ENCODE measurements at places on chromosomes 4 and X.

DNA sequence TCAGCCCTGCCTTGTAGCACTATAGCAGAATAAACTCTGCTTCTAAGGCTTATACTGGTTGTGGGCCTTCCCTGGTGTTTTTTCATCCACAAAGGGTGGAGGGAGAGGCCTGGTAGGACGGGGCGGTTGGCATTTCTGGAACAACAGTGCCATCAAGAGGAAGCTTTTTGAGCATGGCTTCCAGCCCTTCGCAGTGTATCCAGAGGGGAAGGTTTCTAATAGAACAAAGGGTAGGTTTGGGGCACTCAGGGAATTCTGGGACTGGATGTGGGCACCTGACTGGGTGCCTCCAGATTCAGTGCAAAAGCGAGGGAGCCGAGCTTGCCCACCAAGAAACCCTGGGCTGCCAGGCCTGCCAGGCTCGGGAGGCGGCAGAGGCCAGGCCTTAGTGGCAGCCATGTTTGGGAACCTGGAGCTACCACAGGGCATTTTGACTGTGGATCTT, 229.6 kb upstream of the AGTR2 start:
- DNase-seq, result no peak

DNA sequence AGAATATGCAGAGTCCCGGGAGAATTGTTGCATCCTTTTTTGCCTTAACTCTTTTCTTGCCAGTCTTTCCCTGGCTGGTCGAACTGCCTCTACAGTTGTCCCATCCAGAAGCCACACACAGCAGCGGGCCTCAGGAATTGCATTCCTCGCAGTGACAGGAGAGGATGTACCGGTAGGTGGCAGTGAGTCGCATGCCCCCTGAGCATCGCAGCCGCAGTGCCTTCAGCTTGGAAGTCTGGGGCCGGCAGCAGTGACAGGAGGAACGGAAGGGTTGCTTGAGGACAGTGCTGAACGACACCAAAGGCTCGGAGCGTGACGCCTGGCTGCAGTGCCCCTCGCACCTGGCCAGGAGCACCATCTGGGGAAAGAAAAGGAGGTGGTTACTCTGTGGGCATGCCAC, 23.5 kb downstream of the NDP start:
- DNase-seq, result peak; percentile 5

DNA sequence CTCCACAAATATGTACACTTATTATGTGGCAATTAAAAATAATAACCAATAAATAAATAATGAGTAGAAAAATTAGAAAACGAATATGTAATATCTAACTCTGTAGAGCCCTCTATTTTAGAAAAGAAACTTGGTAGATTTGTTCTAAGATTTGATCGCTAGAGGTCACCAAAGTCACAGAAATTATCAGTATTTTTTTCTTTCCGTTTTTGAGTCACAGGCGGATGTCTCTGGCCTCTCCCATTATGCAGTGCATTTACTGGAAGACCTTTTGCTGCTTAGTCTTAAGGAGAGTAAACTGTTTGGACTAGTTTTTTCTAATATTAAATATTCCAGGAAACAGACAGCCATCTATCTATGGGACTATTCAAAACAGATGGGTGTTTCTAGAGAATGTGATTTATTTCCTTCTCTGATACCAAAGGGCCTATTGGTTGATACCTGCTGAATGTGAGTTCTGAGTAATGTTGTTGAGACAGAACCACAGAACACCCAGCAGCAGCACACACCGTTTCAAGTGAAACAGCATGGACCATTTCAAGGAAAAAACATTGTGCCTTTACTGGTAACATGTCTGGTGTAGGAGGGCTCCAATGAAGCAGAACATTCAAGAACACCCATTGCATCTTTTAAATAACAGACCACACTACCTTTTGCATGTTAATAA, 34.0 kb upstream of the GYPA start:
- no peak for DNase-seq

DNA sequence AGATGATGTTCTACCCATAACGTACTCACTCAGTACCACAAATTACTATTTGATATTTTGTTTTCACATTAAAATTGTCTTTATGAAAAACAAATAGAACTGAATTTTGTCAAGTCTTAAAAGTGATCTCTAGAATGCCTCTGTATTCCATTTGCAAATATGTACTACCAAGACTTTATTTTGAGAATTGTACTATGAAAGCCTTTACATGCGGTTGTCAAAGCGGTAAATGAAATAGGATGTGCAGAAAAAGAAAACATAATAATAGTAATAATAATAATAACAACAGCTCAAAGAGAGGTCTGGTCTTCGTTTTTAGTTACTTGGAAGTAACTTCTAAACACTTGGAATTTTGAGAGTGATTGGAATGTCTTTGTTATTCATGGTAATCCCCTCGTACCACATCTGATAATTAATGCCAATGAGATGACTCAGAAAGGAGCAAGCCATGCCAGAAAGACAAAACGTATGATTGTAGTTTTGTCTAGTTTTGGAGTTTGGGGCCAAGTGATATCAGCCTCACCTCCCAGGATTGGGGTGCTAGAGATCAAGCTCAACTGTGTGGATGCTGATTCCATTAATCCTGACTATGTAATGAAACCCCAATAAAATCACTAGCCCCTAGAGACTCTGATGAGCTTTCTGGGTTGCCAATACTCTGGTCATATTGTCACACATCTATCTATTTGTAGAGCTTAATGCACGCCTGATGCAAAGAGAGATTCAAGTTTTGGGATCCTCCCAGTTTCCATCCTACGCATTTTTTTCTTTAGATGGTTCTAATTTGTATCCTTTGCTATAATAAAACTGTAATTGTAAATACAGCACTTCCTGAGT, 20.2 kb upstream of the CTSO start:
- no peak for DNase-seq

GRCh38 chrX:139112432-139112831, 400.9 kb upstream of the FGF13 start:
- no peak for DNase-seq

DNA sequence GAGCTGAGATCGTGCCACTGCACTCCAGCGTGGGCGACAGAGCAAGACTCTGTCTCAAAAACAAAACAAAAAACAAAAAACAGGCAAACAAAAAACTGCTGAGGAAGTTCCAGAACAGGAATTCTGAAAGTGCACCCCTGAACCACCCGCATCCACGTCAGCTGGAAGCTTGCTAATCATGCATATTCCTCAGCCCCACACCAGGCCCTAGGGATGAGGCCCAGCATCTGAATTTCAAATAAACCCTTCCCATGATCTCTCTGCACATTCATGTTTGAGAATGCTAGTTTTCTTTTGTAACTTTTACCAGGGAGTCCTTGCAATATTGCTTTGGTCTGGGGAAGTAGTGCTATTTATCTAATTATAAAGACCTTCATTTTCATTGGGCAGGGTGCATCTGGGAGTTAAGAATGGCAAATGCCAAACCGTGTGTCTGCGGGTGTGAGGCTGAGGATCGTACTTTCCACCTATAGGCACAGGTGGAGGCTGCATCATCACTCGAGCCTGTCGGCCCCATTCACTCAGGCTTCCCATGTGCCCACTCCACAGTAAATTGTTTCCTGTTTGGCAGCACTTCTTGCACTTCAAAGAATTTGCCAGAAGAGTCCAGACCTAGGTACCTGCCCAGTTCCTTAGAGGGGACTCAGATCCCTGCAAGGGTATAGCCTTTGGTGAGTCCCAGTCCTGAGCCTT, 23.6 kb downstream of the CCKAR start:
- DNase-seq, result no peak

- DNase-seq, result no peak
Measured at GRCh38 chr4:139050446-139050845, 34.9 kb downstream of the NOCT start.

DNA sequence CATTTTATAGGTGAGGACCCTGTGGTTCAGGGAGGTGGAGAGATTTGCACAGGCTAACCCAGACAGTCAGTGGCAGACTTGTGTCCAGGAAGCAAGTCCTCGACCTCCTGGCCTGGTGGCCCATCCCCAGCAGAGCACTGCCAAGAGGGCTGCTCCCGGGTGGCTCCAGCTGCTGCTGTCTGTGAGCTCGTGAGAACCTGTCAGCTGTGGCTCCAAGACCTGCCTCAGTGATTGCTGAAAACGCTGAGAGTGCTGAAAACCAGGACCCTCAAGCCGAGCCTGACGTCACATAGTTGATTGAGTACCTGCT, 74.2 kb downstream of the RTL9 start:
- DNase-seq, result no peak

DNA sequence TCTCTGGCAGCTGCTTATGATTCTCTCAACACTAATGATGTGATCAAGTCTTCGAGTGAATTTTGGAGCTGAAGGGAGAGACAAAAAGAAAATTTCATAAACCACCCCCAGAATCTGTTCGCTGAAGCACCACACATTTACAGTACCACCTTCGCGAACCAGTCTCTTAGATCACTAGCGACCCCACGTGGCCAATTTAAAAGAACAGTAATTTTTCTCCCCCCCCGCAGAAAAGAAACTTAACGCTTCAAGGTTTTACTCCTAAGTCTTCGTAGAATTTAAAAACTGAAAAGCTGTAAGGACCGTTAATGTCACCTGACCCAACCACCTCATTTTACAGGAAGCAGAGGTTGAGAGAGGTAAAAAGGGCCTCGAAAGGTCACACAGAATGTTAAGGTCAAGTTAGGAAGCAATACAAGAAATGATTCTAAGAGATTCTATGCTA, 187.5 kb downstream of the QDPR start:
- no peak for DNase-seq

- DNase-seq, result no peak
Measured at GRCh38 chr4:53647547-53647946, 56.3 kb upstream of the LNX1 start.

GRCh38 chrX:30887721-30888120, 1.3 kb downstream of the TAB3 start:
- DNase-seq, result peak; percentile 39

DNA sequence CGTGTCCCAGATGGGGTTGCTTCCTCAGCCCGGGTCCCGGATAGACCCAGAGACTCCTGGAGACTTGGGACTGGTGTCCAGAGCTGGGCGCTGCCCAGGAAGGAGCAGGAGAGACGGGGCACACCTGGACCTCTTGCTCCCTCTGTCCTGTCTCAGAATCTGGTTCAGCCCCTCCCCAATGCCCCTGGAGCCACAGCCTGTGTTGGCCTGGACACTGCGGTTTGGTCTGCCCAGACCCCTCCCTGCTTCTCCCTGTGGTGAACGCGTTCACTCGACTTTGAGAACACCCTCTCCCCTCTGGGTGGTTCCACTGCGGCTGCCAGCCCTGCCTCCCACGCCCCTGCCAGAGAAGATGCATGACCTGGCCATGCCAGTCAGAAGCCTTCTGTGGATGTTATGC, 111.1 kb downstream of the HMX1 start:
- no peak for DNase-seq

- DNase-seq, result no peak
Measured at GRCh38 chr4:168028568-168028967, 63.8 kb upstream of the ANXA10 start.

DNA sequence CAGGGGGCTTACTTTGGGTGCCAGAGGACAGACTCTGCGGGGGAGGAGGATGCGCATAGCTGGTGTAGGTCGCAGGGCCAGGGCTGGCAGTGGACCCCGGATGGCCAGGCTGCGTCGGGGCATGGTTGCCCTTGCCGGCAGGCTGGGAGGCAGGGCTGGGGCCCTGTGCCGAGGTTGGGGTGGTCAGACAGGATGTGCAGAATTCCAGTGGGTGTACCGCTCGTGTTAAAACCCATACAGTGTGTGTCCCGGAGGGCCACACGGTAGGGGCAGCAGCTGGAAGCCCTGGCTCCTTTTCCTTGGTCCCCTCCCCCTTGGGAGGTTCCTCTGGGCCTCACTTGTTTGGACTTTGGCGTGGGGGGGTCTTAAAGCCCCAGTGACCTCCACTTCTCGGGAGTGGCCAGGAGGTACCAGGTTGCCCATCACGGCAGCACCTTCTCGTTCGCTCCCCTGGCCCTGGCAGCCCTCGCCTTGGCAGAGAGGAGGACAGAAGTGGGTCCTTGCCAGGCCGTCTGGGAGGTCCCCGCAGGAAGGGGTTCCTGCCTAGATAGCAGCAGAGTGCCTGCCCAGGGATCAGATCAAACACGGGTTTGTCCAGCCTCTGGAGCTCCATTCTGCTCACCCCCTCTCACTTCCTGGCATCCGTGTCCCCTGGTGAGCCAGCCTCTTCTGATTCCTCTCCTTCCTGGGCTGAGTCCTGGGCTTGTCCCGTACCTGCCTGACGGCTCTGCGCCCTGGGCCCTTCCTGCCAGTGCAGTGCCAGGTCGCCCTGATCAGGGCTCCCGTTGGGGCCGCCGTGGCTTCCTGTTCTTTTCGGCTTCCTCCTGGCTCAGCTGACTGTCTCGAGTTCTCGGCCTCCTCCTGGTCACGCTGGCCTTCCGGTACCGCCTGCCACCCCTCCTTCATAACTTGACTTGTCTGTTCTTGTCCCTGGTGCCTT, 56.7 kb upstream of the HGFAC start:
- no peak for DNase-seq

- DNase-seq, result no peak
Measured at GRCh38 chr4:51840781-51841180, 2.2 kb upstream of the DCUN1D4 start.

DNA sequence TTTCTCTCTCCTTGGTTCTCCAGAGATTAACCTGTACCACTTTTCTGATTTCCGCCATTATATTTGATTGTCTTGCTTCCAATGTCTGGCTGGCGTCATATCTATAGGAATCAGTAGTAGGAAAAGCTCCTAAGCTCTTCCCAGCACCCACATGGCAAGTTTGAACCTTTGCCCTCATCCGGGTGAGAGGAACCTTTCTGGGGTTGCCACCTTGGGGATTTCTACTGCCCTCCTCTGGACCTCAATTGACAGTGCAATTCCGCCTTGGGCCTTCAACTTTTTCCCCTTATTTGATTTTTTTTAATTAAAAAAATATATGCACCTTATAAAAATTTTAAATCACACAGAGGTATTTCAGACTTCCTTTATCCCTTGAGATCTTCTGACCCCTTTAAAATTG, 2.0 kb upstream of the CXorf66 start:
- DNase-seq, result no peak

DNA sequence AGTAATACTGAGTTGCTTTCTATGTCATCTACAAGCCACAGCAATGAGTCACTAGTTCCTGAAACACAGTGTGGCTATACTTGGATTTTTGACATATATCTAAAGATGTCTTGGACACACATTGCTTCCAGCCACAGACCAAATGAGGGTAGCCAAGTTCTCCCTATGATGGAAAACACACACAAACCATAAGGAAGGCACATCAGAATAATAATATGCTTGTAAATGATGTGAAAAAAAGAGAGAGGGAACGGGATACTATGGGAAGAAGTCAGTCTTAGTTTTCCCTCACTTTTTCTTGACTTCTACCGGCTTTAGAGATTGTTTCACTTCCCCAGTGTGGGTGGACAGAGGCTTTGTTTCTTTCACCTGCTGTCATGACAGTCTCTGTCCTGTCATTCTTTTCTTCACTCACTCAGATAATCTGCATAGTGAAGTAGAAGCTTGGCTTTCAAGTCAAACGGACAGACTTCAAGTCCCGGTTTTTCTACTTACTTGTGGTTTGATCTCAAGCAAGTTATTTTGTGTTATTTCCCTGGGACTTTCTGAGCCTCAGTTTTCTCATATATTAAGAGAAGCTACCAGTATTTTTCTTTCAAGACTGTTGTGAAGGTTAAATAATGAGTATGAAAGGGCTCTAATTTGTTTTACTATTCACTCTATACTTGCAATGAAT, 34.7 kb downstream of the P2RY10 start:
- no peak for DNase-seq

GRCh38 chr4:169619518-169619957, 840 bp upstream of the CLCN3 start:
- DNase-seq, result no peak

GRCh38 chr4:89820010-89820409, 17.0 kb downstream of the SNCA start:
- DNase-seq, result no peak

Measured in stimulated activated CD8-positive, alpha-beta memory T cell treated with anti-CD3 and anti-CD28 coated beads, Interleukin-15, amount 100 ng/mL, for 48 hours (primary cell).